ENCODE measurements at places on chromosomes 12 and 14.

DNA sequence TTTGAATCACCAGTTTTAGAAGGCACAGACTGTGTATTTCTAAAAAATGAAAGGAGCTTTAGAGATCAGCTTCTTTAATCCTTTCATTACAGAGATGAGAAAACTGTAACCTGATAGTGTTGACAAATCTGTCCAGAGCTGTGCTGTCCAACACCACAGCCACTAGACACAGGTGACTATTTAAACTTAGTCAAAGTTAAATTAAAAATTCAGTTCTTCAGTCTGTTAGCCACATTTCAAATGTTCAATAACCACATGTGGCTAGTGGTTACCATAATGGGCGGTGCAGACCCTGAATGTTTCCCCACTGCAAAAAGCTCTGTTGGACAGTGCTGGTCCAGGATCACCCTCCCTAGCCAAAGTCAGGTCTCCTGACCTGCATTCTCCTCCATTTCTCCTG is 21.6 kb downstream of the DAD1 start:
- DNase-seq = no peak

DNA sequence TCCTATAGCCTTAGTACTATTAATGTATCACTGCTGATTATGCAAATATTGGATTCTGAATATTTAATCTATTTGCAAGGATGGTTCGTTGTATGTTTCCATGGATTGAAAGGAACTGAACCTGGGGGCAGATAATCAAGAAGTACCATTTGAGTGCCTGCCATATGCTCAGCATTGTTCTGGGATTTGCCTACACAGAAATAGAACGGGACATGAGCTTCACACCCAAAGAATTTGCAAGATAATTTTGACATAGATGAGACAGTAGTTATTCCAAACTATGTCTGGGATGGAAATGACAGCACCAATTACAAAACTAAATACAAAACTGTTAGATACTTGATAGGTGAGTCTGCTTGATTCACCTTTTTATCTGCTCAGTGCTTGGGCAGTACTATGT is 132.7 kb upstream of the NPAS3 start:
- DNase-seq = no peak

DNA sequence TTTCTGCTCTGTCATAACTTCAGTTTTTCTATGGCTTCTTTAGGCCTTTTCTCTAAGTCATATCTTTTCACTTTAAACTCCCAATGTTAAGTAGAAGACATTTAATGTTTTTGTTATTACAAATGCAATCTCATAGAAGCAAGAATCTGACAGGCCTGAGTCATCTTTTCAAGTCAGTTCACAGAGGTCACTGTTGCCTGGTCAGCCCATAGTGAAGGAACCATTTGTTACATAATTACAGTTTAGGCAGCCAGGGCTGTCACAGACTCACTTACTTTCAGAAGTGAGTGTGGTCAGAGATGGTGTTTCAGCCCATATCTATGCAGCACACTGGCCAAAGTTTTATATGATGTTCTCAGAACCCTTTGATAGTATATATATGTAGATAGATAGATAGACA is 46.5 kb downstream of the CCER1 start:
- no peak for DNase-seq

GRCh38 chr12:12447837-12448236 is 91.0 kb downstream of the BORCS5 start:
- DNase-seq = no peak

- DNase-seq = no peak
Measured at GRCh38 chr12:120276734-120277133, 11.2 kb upstream of the PXN start.

GRCh38 chr12:65823513-65824375 is 539 bp upstream of the HMGA2 start:
- no peak for DNase-seq

DNA sequence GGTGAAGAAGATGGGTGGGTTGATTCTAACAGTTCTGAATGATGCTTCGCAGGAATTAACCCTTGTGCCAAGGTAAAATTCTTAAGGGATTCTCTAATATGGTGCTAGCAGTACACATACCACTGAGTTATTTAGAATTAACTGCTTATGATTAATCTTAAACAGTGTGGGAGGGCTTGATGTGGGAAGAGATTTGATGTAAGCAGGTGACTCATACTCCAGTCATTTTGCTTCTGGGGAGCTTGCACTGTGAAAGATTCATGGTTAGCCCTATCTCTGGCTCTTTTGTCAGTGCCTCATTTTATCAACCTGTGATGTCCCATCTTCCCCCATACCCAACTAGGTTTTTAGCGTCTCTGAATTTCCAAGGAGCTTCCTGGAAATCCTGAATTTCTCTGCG is 83.8 kb downstream of the NRXN3 start:
- DNase-seq = no peak

DNA sequence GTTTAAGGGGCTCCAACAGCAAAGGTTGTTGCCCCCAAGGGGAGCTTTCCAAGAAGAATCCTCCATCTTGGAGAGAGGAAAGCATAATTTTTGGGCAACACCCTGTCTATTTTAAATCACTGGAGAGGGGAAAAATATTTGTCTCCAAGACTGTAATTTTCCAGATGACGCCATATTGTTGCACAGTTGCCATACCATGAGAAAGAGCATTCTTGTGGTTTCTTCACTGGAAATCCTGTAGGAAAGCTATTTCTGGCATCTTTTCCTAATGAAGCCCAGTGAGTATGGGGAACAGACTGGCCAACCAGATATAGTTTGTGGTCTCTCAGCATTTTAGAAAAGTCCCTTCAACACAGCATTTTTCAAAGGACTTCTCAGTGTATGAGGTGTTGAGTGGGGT is 88.1 kb upstream of the MANSC4 start:
- no peak for DNase-seq

DNA sequence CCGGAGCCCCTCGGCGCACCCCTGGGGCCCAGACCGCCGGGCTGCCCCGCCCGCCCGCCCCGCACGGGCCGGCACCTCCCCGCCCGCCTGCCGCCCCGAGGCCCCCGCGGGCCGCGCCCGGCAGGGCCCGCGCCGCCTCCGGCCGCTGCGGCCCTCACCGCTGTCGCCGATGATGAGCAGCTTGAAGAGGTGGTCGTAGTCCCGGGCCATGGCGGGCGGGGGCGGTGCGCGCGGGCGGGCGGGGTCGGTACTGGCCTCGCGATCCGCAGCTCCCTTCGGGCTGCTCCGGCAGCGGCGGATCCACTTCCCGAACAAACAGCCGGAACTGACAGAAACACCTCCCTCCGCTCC is at the start of gene RAB35:
TSS of gene RAB35 (minus strand) at position 313 of the 351 bp plus-strand sequence. CDS start at position 210, 103 bp downstream.
- no peak for DNase-seq

DNA sequence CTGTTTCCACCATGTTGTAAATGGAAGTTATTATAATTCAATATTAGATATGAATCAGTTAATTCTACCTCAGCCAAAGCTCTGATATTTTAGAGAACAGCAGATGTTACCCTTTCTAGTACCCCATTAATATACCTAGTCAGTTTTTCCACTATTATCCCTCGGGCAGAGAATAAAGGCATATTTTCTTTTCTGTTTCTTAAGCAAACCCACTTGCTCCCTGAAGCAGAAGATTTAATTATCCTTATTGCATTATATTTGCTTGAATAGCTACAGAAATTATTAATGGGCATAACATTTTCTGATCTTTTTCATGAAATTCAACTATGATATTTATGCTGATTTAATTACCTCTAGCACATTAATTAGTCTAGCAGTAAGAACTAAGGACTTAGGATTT is 832.9 kb upstream of the FBXO33 start:
- no peak for DNase-seq

- DNase-seq = no peak
Measured at GRCh38 chr12:69732088-69732487, 6.6 kb upstream of the RAB3IP start.

GRCh38 chr12:15372352-15372751 is 50.0 kb downstream of the PTPRO start:
- no peak for DNase-seq

- no peak for DNase-seq
Measured at GRCh38 chr12:113154351-113154973, 4.9 kb downstream of the CFAP73 start.

GRCh38 chr12:116048879-116049278 is 228.6 kb downstream of the MED13L start:
- no peak for DNase-seq

- no peak for DNase-seq
Measured at GRCh38 chr12:54039417-54040147, 6.7 kb downstream of the HOXC5 start.

DNA sequence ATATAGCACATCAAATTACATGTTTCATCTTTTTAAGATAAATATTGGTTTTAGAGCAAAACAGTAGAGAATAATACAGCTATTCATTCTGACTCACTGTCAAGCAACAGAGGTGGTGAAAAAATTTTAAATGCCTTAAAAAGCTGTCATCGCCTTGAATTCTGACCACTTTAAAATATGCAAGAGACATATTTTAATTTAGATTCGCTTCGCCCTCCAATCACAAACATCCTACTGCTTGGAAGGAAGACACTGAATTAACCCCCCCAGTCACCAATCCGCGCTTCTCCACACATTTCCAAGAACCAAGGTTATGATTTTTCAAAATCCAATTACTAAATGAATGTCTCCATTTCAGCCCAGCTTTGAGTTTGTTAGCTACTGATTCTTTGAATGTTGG is 112.4 kb downstream of the TMEM132D start:
- no peak for DNase-seq

- DNase-seq = no peak
Measured at GRCh38 chr12:29024117-29024516, 125.0 kb upstream of the FAR2 start.

DNA sequence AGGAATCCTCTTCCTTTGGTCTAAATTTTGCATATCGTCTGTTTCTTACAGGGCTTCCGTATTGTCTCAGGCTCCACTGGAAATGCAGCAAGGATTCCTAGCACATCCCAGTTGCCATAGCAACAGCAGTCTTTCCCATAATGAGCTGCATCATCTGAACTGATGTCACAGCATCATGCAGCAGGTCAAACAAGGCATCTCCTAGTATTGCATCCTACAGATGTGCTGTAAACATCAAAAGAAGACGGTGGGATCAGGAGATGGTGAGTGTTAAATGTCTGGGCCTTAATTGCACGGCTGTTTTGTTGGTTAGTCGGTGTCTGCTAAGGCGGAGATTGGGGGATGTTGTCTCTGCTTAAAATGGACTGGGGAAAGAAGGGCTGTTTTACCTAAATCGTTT is at the start of gene AKAP6:
TSS of gene AKAP6 (plus strand) at position 153 of the 400 bp plus-strand sequence. CDS start 104,196 bp downstream, outside the sequence.
- no peak for DNase-seq

GRCh38 chr12:114918535-114919233 is 234.7 kb upstream of the TBX3 start:
- no peak for DNase-seq

DNA sequence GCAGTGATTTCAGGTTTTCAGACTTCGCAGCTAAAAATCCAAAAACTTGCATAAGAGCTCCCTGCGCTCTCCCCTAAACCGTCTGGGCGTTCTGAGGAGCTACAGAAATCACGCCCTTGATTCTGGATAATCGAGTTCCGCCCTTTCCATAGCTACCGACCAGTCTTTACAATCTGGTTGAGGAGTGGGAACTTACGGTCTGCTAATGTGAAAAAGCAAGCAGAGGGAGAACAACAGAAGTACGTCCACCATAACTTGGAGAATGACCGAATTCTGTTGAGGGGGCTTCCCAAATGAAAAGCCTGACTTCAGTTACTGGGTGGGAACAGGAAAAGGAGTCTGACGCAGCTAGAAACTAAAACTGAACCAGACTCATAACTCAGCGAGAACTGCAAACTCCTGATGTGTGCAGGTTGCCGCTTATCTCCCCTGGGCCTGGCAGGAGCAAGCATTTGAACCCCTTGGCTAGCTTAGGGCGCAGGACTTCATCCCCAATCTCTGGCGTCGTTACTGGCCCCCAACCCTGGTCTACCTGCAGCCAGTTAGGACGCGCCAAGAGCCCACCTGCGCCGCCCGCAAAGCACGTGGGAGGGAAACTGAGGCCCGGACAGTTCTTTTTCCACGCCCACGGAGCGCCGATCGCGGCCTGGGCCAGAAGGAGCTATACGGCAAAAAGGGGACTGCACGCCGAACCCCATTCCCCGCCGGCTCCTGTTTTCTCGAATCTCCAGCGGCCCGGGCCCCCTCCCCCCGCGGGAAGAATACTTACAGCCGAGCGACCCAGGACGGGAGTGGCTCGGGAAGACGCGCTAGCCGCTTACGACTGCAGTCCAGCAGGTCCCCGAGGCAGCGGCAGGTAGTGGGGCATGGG is 838 bp downstream of the LRIG3 start:
- DNase-seq = no peak

DNA sequence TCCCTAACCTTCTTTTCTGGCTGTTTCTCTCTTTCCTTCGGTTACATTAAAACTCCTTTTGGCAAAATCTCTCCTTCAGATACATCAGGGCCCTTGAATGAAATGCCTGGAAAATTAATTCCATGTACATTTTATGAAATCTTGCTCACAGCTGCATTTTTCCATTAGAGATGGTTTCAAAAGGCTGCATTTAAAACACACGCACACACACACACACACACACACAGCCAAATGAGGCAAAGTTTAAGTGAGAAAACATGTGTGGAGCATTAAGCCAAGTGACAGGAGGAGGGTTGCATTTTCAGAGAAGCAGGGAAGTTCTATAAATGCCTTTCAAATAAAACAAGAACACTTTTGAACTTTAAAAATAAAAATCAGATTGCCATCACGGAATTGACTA is 216.4 kb downstream of the LRIG3 start:
- DNase-seq = no peak

GRCh38 chr14:24075485-24076301 is 4.3 kb downstream of the CPNE6 start:
- DNase-seq = no peak

GRCh38 chr12:75635606-75636444 is 124.4 kb upstream of the KRR1 start:
- peak; percentile 0 for DNase-seq

GRCh38 chr14:69547701-69548348 is 26.8 kb downstream of the CCDC177 start:
- no peak for DNase-seq

GRCh38 chr12:110581931-110582275 is 1.2 kb downstream of the PPTC7 start:
- no peak for DNase-seq

DNA sequence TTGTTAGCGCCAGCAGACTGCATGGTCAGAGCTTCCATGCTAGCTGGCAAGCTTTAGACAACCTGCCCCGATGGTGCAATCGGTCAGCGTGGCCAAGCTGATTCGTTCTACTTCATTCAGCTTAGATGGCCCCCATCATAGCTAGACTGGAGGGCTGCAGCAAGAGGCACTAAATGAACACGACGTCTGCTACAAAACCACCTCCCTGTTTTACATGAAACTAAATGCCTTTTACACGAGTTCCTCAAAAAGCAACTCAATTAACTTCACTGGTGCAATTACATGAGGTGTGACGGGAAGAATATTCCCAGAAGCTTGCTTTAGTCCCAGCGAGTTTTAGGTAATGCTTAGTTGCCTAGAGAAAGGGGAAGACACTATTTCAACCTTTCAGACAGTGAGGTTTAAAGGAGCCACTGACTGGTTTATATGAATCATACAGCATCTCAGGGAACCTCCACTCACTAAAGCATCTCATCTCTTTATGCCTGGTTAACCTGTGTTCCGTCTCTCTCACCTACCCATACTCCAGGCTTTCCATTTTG is 8.4 kb downstream of the NIN start:
- no peak for DNase-seq
